CD4-positive, alpha-beta T cell treated with Interleukin-21 for 1 hour (primary cell): ENCODE measurements at places on chromosomes 1 and 21.
A peak's percentile ranks its signal among the peaks of the same experiment; 100 is the strongest.

GRCh38 chr1:16013220-16013907 lies 4.5 kb downstream of the HSPB7 start:
- peak; percentile 21 for DNase-seq

- no peak for DNase-seq
These were observed 48.4 kb downstream of the USP48 start for GRCh38 chr1:21734526-21734925.

- peak; percentile 66 for DNase-seq
These were observed 62.8 kb downstream of the PIK3CD start for GRCh38 chr1:9714257-9714718.

- no peak for DNase-seq
These were observed 55.9 kb downstream of the SEC16B start for GRCh38 chr1:177913762-177914540.

GRCh38 chr1:12464045-12464461 lies 154.0 kb downstream of the DHRS3 start:
- no peak for DNase-seq

DNA sequence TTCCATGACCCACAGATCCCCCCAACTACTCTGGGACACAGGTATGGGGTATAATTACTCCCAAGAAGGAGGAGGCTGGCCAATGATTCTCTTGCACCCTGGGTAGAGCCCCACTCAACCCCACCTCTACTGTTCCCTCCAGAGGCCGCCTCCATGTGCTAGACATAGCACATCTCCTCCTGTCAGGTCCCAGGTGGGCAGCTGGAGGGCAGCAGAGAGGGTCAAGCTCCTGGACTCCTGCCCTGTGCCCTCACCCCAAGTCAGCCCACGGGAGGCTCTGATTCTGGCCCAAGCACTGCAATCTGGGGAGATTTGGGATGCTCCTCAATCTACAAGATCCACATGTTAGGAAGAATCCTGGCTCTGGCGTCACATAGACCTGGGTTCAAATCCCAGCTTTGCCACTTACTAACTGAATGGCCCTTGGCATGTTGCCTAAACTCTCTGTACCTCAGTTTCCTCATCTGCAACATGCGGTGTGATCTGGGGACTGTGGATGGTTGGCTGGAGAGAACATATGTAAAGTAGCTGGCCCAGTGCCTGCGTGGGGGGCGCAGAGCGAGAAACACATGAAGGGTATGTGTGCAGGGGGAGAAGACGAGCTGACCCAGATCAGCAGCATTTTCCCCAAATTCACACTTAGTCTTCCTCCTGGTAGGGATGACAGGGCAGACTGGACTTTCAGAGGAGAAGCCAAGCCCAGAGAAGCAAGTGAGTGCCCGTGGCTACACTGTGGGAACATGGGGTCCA lies 23.2 kb downstream of the TNNT2 start:
- no peak for DNase-seq
